ENCODE measurements at places on chromosomes 3 and 15.
A peak's percentile ranks its signal among the peaks of the same experiment; 100 is the strongest.

DNA sequence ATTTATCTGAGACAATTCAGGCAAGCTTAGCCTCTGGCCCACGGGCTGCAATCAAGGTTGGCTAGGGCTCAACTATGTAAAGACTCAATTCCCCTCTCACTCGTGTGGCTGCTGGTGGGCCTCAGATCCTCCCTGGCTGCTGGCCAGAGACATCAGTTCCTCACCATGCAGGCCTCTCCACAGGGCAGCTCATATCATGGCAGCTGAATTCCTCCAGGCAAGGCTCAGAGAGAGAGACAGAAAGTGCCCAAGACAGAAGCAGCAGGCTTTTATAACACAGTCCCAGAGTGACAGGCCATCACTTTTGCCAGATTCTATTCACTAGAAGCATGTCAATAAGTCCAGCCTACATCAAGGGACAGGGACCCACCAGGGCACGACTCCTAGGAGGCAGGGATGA, 63.2 kb downstream of the XXYLT1 start:
- DNase-seq: no peak

DNA sequence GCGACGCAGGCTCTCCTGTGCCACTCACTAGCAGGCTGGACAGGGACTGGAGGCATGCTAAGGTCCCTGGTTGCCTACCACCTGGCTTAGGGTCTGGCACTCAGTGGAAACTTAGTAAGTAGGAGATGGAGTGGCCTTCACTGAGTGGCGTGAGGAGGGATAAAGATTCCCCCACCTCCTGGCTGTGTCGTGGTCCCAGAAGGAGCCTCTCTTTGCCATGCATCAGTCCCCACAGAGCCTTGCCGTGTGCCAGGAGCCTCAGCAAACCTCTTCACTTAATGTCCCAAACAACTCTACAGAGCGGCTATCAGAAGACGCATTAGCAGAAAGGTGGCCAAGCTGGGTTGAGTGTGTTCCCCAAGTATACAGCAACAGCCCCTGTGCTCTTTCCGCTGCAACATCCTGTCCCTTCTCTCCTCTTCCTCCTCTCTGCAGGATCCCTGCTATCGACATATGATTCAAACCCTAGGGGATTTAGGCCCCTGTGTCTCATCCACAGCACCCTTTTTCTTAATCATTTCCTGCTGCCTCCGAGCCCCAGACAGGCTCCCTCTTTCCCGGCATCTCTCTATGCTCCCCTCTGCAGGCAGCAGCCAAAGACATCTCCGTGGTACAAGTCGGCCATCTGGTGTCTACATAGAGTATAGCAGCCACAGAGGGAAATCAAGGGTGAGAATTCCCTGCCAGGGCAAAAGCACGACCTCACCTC, 66.7 kb downstream of the SLC6A1 start:
- peak; percentile 21 for DNase-seq

GRCh38 chr3:69882560-69882959, 117.0 kb upstream of the SAMMSON start:
- no peak for DNase-seq

DNA sequence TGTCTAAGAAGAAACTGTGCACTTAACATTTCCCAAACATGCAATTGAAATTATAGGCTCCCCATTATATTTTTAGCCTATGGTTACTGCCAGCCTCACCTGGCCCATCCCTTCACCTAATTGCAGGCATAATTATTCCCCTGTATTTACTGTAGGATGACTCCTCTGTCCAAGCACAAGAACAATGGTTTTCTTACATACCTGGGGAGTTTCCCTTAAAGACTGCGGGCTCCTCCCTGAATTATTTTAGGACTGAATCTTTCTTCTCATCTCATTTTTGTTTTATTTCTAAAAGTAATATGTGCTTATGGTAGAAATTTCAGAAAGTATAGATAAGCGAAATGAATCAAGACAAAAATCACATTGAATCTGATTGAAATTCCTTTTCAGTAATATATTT, 11.4 kb downstream of the TM4SF1 start:
- DNase-seq: no peak

DNA sequence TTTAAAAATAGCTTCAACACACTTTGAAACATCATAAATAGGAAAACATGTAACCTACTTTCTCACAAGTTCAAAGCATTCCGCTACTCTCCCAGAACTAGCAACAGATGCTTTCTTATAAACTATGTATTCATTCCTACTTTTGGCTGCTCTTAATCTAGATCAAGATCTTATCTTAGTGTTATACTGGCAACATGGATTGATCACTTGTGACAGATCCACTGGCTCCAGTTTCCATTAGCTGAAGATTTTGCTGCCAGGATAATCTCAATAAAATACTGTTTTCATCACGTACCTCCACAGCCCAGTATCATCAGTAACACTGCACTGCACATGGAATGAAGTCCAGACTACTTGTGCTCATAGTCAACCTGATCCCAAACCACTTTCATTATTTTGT, 491.7 kb upstream of the AGTR1 start:
- DNase-seq: no peak

- DNase-seq: no peak
Observed at GRCh38 chr15:78565951-78566774, 843 bp downstream of the CHRNA5 start.

DNA sequence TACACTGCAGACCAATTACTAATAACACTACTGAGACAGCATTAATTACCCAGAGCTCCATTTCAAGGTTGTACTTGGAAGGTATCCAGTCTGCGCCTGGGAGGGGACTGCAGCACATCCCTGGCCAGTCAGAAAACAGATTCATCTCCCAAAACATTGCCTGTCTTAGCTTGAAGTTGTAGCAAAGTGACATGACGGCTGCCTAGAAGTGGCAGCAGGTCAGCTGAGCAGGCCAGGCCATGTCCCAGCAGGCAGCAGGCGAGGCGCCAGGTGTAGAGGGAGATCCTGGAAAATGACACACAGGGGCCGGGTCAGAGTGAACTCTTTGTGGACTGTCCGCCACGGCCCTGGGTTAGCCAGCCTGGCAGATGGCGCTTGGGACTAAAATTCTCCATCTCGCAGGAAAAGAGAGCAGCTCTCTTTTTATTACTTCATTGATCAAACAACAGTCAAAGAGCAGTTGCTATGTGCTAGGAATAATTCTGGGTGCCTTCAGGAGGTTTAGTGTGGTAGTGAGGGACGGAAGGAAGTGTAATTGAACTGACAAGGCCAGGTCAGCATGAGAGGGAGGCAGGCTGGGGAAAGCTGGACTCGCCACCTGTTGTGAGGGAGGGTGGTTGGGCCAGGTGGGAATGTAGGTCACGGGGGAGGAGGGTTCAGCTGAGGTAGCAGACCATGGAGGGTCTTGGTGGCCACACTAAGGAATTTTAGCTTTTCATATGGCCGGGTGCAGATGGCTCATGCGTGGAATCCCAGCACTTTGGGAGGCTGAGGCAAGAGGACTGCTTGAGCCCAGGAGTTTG, 1.3 kb upstream of the MAP6D1 start:
- no peak for DNase-seq

- no peak for DNase-seq
Observed at GRCh38 chr3:59818033-59818918, 768.5 kb upstream of the CFAP20DC start.

DNA sequence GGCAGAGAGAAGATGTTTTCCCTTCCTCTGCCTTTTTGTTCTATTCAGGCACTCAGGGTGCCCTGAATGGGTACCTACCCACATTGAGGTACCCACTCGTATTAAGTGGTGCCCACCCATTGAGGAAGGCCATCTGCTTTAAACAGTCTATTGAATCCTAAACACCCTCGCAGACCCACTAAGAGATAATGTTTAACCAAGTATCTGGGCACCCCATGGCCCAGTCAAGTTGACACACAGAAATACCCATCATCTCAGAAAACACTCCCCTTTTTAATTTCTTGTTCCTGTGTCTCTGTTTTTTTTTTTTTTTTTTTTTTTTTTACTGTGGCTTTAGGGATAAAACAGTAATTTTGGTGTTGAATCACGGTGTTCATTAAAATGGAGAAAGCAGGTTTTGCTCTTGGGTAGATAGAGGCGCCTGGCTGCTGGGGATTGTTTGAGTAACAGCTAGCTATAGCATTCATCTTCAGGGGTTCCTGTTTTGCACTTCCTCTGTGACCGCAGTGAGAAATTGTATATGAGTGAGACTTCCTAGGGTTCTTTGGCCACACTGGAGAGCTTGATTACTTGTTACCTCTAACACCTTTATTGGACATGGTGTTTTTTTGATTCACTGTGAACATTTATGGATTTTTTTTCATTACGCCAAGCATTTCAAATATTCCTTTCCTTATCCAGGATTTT, 259.1 kb downstream of the PTPRG start:
- DNase-seq: no peak

DNA sequence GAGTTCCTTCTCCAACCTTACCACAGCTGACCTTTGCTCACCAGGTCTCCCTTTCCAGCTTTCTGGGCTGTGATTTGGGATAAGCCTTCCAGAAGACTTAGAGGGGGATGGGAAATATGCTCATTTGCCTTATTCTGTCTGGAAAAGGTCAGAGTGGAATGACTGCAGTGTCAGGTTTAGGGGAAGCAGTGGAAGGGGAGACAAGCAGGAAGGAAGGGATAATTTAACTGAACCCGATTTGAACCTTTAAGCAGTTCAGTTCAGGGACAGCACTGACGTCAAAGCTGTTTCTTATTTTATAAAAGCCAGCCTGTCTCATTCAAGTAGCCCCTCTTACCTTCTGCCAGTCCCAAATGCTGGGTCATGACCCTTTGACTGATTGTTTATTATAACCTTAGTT, 418.4 kb upstream of the RARB start:
- DNase-seq: no peak

GRCh38 chr15:78810362-78811123, 721 bp downstream of the ADAMTS7 start:
- no peak for DNase-seq

DNA sequence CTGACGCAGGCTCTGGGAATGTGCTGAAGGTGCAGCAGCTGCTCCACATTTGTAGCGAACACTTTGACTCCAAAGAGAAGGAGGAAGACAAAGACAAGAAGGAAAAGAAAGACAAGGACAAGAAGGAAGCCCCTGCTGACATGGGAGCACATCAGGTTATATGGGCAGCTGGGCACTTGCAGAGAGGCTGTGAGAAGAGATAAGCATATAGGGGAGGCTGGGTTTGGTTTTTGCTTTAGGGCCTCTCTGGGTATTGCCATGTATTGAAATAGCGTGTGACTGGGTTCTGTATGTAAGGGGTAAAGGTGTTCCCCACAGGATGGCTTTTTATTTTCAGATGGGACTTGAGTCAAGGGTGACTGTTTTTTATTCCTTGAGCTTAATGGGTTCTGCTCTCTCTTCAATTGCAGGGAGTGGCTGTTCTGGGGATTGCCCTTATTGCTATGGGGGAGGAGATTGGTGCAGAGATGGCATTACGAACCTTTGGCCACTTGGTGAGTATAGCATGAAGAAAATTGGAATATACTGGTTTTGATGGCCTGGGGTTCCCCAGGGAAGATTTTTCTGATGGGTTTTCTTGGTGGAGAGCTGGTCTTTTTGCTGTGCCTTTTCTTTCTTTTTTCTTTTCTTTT, 7.4 kb downstream of the PSMD2 start:
- DNase-seq: no peak

- DNase-seq: no peak
Observed at GRCh38 chr3:173911446-173911845, 513.9 kb downstream of the NLGN1 start.

- DNase-seq: no peak
Observed at GRCh38 chr3:5115506-5116162, 6.5 kb upstream of the ARL8B start.

DNA sequence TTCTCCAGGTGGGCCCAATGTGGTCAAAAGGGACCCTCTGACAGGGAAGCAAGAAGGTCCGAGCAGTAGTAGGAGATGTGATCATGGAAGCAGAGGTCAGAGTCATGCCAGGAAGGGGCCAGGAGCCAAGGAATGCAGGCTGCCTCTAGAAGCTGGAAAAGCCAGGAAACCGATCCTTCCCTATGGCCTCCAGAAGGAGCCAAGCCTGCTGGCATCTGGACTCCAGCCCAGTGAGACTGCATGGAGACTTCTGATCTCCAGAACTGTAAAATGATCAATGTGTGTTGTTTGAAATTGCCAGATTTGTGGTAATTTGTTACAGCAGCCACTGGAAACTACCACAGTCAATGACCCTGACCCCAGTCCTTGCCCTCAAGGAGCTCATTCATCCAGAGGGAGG, 56.8 kb upstream of the SPATA12 start:
- DNase-seq: no peak

DNA sequence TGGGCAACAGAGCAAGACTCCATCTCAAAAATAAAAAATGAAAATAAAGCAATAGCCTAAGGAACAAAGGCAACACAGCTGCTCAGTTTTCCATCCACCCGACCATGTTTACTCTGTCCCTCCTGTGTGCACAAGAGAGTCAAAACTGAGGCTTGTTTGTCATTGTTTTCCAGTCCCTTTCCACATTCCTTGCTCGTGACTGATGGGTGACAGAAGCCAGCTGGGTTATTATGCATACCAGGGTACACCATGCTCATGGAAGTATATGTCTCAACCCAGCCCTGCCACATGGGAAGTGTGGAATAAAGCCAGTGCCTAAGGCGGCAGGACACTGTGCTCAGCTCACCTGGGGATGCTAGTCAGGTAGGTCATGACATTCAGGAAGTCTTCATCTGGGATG, 49.5 kb downstream of the MCF2L2 start:
- DNase-seq: no peak

DNA sequence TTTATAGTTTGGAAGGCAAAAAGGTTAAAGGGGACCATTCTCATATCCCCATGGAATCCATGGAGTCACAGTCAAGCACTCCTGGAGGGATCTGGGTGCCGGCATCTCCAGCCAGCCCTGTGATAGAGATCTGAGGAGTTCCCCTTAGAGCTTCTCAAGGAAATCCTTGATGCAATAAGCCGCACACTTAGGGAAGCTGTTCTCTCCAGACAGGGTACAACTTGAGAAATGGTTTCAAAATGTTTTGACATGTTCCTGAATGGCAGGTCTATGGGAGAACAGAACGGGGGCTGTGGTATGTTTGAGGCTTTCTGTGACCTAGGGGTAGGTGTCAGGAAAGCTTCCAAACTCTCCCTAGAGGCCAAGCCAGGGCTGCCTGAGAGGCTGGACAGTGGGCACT, 292.9 kb downstream of the TLE3 start:
- no peak for DNase-seq

GRCh38 chr3:13501521-13501920, 21.4 kb downstream of the HDAC11 start:
- DNase-seq: no peak

GRCh38 chr3:138303474-138303873, 26.2 kb downstream of the NME9 start:
- no peak for DNase-seq

DNA sequence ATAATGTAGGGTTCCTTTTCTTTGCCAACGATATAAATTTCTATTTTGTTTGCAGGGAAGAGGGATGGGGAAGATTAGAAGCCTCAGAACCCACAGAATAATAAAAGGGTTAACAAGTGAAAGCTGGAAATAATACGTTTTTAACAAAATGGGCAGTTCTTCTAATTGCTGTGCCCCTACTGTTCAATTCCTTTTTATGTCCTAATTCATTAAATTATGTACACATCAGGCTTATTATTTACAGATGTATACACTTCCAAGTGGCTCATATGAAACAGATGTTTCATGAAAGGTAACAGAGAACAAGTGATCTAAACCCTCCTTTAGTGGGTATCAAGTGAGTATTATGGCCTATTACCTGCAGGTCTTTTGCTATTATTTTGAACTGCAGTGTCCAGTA, 16.2 kb downstream of the RARB start:
- DNase-seq: no peak

GRCh38 chr15:31470756-31471155, 144.1 kb downstream of the KLF13 start:
- no peak for DNase-seq

GRCh38 chr3:153670577-153670976, 450.6 kb upstream of the ARHGEF26 start:
- no peak for DNase-seq

- DNase-seq: no peak
Observed at GRCh38 chr15:72009222-72009621, 108.7 kb downstream of the MYO9A start.

GRCh38 chr3:12982619-12983101, 90.6 kb downstream of the IQSEC1 start:
- DNase-seq: no peak

Data from stimulated activated CD4-positive, alpha-beta T cell treated with anti-CD3 and anti-CD28 coated beads, Interleukin-12 subunit alpha, Interleukin-12 subunit beta, amount 100 ng/mL, for 4 hours (primary cell).